ENCODE measurements at places on chromosomes 5 and 9.
A peak's percentile ranks its signal among the peaks of the same experiment; 100 is the strongest.

DNA sequence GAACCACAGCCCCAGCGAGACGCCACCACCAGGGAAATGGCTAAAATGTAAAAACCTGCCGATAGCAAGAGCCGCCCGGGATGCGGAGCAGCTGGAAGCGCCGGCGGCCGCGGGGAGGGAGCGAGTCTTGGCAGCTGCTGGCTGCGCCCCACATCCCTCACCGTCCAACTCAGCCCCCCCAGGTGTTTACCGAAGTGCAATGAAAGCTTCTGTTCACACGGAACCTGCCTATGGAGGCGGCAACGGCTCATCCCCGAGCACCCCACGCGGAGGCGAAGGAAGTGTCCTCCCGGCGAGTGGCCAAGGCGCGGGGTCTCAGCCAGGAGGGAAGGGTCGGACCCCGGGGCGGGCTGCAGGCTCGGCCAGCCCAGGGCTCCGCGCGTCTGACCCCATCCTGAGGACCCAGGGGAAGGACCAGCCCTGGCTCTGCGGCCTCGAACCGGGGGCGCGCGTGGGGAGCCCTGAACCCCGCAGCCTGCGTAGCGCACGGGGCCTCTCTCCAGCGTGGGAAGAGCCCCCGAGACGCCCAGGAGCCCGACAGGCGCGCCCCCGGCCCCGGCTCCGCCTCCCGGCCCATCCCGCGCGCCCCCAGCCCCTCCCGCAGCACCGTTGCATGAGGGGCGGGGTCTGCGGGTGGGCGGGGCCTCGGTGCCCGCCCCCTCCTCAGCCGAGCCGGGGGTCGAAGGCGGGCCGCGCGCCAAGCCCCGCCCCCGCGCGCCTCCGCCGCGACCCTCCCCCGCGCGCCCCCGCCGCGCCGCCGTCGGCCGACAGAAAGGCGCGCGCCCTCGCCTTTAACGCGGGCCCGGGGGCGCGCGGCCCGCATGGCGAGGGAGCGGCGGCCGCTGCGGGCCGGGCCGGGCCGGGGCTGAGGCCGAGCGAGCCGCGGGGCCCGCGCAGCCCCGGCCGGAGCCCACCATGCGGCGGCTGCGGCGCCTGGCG, at the start of gene DIPK1B:
Gene DIPK1B, plus strand, starts transcription at position 822 of the 939 bp plus-strand sequence. Its CDS starts 94 bp downstream, at position 916.
- DNase-seq, result no peak

- DNase-seq, result peak; percentile 33
These were observed 1.2 kb downstream of the CXXC5 start for GRCh38 chr5:139649082-139649991.

DNA sequence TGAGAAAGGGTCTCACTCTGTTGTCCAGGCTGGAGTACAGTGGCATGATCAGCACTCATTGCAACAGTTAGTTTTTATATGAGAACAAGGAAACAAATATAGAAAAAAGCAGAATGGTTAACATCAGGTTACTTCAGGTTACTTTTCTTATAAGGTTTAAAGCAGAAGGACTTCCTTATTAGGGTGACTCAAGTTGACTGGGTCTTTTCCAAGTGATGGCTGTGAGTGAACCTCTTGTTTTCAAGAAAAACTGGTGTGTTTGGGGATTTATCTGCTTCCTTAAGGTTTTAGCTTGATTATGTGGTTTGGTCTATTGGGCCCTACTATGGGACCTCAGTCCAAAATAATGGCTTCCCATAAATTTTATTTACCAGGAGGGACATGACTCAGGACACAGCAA, 99.2 kb downstream of the ARRDC3 start:
- no peak for DNase-seq

DNA sequence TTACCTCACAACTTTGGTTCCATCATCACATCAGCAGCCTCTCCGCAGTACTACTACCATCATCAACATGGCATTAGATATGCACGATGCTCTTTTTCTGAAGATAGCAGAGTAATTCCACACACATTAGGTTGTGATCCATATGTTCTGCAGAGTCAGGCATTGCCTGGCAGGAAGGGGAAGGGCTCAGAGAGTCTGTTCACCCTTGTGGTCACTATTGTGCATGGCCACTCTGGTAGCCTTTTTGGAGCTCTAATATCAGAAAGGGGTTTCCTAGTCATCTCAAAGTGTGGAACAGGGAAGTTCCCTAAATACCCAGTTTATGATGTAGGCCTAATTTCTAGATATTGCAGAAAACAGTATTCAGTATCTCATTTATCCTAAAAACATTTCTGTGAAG, 373.6 kb downstream of the BNC2 start:
- DNase-seq, result no peak

DNA sequence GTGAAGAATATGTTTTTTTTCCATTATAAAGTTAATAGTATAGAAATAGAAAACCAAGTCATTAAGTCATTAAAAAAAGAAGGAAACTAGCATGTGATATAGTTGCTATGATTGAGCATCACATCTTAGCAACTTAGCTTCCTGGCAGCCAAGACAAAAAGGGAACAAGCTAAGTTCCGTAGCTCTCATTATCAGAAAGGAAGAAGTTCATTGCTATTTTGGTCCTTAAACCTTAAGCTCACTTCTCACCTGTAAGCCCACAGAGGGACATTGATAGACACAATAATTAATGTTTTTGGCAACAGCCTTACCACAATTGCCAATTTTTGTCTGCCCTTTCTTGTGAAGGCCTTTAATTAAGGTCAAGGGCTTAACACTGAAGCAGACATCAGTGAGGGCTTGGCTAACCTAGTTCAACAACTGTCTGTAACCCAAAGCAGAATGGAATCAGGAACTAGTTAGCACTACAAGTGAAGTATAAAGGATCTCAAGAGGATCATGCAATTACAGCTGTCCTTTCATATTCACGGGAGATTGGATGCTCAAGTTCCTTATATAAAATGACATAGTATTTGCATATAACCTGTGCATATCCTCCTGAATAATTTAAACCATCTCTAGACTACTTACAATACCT, 24.0 kb upstream of the KLF4 start:
- DNase-seq, result peak; percentile 11

DNA sequence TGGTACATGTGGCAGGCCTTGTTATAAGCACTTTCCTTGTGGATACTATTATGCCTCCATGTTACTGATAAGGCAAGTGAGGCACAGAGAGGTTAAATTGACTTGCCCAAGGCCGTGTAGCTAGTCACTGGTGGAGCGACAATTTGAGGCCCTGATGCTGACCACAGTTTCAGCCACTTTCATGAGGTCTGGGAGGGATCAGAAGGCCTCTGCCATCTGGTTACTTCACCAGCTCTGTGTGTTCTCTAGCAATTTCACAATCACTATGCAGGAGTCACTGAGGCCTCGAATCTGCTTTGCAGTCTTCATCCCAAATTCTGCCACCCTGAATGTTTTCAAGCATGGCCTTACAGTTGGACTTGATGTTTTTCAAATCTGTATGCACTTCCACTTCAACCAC, 9.1 kb downstream of the LRRC70 start:
- peak; percentile 87 for DNase-seq

- DNase-seq, result no peak
These were observed 465.3 kb upstream of the ARRDC3 start for GRCh38 chr5:91848453-91848852.

- no peak for DNase-seq
These were observed 5.7 kb downstream of the EDIL3 start for GRCh38 chr5:84378961-84379360.

DNA sequence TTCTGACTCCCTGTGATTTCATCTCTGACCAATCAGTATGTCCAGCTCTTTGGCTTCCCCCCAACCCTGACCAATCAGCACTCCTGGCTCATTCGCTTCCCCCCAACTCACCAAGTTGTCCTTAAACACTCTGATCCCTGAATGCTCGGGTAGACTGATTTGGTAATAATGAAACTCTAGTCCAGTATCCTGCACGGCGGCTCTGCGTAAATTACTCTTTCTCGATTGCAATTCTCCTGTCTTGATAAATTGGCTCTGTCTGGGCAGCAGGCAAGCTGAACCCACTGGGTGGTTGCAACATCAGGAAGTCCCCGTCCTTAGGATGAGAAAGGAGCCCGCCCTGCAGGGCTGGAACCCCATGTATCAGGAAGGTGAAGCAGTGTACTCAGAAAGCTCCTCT, 10.4 kb downstream of the FCN2 start:
- DNase-seq, result no peak

DNA sequence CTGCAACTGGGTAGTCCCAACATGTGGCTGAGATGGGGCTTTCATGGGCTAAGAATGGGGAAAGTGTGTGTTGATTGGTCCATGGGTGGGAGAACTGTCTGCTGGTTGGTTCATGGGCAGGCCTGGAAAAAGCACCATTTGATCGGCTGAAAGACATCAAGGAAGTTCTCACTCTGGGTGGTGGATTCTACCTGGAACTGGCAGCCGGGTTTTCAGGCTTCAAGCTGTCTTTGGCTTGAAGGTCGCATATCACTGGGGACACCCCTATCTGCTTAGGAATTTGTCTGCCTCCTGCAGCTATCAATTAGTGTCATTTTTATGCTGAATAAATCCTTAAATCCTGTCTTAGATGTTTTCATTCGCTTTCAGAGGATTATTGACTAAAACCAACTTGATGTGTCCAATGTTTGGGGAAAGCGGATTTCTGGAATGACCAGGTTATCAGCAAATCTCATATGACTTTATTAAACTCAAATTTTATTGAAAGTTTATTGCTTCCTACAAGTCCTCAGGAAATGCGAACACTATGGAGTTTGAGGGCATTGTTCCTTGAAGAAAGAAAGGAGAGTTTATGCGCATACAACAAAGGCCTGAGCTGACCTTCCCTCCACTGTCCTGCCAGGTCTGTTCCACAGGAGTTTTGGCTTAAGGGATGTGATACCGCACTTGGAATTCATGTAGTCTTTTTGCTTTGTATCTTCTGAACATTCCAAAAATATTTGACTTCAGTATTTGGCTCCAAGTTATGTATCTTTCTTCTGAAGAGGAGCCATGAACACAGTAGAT, 451.1 kb downstream of the TUSC1 start:
- no peak for DNase-seq

DNA sequence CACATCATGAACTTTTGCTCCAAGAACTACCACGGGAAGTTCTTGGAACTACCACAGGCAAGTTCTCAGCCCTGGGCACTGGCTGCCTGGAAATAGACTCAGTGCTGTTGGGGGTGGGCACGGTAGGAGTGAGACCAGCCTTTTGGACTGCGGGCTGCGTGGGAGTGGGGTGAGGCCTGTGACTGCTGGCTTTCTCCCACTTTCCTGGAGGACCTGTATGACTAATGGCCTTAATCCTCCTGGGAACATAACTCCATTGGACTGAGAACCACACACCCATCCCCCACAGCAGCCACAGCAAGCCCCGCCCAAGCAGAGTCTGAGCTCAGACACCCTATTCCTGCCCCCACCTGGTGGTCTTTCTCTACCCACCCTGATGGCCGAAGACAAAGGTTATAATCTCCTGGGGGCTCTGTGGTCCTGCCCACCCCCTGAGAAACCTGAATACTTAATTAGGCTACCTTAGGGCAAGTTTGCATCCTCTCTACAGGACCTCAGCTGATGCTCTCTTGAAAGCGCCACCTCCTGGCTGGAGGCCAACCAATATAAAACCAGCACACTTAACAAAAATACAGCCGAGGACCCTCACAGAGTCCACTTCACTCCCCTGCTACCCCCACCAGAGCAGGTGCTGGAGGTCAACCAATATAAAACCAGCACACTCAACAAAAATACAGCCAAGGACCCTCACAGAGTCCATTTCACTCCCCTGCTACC, 112.6 kb downstream of the CACNA1B start:
- DNase-seq, result no peak

DNA sequence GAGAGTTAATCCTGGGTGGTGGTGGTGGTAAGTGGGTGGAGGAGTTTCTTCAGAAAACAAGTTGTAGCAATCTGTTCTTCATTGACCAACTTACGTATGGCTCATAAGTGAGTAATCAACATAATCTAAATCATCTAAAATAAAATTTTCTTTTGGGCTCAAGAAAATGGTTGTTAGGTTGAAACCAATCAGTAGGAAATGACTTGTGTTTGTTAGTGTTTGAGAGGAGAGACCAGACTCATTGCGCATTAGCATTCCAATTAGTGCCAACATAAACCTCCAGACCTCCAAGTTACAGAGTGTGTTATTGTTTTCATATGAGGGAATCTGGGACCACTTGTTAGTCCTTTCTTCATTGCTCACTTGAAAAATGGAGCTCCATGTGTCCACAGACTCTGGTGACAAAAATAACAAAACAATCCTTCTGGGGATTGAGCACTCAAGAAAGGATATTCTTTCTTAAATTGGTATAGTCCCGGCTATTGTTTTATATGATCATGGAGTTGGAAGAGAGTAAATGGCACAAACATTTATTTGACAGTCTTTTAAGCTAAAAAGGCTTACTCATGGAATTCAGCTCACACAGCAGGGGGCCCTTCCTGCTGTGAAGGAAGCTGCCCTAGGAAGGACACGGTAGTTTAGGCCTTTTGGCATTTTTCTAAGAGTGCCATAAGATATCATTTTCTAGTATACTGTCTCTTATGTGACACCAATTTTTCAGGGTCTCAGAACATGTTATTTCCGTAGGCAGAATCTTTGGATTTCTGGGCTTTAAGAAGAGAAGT, 441.1 kb downstream of the EBF1 start:
- no peak for DNase-seq

- no peak for DNase-seq
These were observed 515.3 kb downstream of the TLE1 start for GRCh38 chr9:81174023-81174422.

- DNase-seq, result no peak
These were observed 226.5 kb downstream of the HSPA4 start for GRCh38 chr5:133278317-133278716.

GRCh38 chr5:10975945-10976344, 214.9 kb upstream of the DAP start:
- peak; percentile 10 for DNase-seq

GRCh38 chr9:512555-513272, 298.0 kb downstream of the DOCK8 start:
- no peak for DNase-seq

- no peak for DNase-seq
These were observed 136.8 kb downstream of the TENT4A start for GRCh38 chr5:6850106-6850432.

- DNase-seq, result no peak
These were observed 148.1 kb downstream of the DOCK8 start for GRCh38 chr9:362561-363273.

DNA sequence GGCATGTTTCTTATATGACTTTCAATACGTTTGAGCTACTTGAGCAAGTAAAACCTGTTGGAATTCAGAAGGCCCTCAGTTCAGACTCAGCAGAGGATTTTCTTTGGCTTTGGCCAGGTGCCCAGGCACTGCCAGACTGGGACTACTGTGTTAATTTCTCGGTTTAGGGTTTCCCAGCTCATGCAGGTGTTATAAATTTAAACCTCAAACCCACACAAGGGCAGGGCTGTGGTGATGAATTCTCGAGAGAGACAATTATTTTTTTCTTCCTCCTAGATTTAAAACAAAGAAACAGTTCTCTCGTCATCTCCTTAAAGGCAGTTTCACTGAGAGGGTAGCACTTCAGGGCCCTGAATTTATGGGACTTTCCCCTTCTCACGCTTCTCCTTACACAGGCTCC, 406.0 kb upstream of the PIK3R1 start:
- peak; percentile 65 for DNase-seq

DNA sequence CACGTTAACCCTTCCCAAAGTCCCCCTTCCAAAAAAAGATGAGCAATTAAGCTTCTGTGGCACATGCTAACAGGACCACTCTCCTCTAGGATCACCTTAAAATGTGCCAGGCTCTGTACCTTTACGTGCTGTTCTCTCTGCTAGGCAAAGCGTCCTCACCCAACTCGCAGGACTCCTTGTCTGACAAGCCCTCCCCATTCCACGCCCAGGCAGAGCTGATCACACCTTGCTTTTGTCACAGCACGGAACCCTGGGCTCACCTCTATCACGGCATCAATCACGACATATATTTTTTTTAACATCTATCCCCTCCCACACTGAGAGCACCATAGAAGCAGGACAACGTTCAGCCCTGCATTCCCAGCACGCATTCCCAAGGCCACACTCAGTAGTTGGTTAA, 47.1 kb downstream of the CDK5RAP2 start:
- DNase-seq, result no peak
